ENCODE measurements at places on chromosomes 5 and 9. TPM values are rescaled to one million over a fixed set of nuclear protein-coding genes. Genes with fewer than 3 reads are reported as not detected.

Gene DDX4
- not detected for total RNA-seq

DNA sequence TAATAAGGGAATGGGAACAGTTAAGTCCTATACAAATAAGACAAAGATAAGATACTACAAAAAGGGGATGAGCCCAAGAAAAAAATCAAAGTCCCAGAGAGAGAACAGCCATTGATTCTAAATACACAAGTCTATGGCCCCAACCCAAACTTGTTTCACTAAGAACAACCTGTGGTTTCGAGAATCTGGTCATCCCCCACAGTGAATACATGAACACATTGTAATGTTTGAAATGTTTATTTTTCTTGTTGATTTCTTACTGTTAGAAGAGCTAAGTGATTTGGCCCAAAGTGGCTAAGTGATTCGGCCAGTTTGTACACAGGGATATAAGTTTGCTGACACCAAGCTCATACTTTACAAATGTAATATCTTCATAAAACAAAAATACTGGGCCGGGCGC is 3.3 kb upstream of the ABCA1 start:
- no peak for DNase-seq

GRCh38 chr5:132354381-132355139 is 14.9 kb upstream of the SLC22A5 start:
- peak; percentile 47 for DNase-seq

Gene NEUROG1
- total RNA-seq = not detected

All from GM23338 (cell line).